NCI-H345 (cell line): ENCODE measurements at places on chromosomes 13 and 19.
A peak's percentile ranks its signal among the peaks of the same experiment; 100 is the strongest.

- no peak for DNase-seq
These were observed 42.4 kb upstream of the FARP1 start for GRCh38 chr13:98100481-98100880.

- DNase-seq: no peak
These were observed 58.3 kb downstream of the FAM124A start for GRCh38 chr13:51280379-51280940.

DNA sequence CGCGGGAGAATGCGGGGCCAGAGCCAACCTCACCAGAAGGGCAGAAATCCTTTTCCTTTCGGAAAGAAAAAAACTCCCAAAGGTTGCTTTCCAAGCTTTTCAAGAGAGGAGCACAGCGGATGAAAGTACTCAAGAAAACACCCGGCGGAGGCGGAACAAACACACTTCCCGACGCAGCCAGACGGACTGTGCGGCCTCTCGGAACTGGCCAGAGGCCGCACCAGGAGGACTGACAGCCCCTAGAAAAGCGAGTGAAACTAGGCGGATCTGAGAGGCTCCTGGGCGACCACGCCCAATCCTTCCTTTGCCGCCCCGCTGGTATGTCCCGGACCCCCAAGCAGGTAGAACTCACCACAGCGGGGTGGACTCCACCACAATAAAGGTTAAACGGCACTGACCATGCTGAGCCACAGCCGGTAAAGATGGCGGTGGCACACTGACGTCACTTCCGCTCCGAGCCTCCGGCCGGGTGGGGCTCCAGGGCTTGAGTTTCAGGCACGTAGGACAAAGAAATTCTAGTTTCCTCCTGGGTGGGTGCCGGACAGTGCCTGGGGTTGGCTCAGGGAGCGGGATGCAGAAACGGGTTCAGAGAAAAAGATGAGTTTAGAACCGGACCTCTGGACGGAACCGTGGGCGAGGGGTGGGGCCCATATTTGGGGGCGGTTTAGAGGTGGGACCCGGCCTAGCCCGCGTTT is at the start of gene ZNF562:
TSS of gene ZNF562 (minus strand) at position 438 of the 695 bp plus-strand sequence. CDS start 14,356 bp downstream, outside the sequence.
- DNase-seq: peak; percentile 88

DNA sequence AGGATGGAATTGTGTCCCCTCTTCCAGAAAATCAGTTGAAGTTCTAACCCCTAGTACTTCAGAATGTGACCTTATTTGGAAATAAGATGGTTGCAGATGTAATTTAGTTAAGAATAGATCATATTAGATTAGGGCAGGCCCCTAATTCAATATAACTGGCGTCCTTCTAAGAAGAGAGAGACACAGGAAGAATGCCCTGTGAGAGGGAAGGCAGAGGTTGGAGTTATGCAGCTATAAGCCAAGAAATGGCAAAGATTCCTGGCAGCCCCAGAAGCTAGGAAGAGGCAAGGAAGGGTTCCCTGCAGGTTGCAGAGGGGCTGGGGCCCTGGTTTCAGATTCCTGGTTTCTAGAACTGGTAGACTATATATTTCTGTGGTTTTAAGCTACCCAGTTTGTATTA is 30.0 kb downstream of the HS6ST3 start:
- DNase-seq: no peak

- no peak for DNase-seq
These were observed 82.0 kb downstream of the TEX29 start for GRCh38 chr13:111402441-111402840.

- no peak for DNase-seq
These were observed 3.9 kb upstream of the RCBTB2 start for GRCh38 chr13:48536621-48537250.

GRCh38 chr19:35759697-35760096 is 1.7 kb downstream of the PROSER3 start:
- no peak for DNase-seq

DNA sequence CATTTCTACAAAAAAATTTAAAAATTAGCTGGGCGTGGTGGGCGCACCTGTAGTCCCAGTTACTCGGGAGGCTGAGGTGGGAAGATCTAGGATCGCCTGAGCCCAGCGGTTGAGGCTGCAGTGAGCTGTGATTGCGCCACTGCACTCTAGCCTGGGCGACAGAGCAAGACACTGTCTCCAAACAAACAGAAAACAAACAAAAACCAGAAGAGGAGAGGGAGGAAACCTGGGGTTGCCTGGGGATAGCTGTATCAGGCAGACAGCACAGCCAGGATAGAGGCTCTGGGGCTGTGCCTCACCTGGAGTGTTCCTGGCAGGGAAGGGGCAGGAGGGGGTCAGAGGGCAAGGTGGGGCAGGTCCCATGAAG is 2.6 kb upstream of the POLR2E start:
- no peak for DNase-seq

GRCh38 chr19:46271481-46272197 is 25.2 kb upstream of the HIF3A start:
- DNase-seq: no peak

- peak; percentile 97 for DNase-seq
These were observed 29.7 kb downstream of the NKPD1 start for GRCh38 chr19:45130888-45131615.

GRCh38 chr13:48983331-48983730 is 7.6 kb downstream of the FNDC3A start:
- no peak for DNase-seq

DNA sequence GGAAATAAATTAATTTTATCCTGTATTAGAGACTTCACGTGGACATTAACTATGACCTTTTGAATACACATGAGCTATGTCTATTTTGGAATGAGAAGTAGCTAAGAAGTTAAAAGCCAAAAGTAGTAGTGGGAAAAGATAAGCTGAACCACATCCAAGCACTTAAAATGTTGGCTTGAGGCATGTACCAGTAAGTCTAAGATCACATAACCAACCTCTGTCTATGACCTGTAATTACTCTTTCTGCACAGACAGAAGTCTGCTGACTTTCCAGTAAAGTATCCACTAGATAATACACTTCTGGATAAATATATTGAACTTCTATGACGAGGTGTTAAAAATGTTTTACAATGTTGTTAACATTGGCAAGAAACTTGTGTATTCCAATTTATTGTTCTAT is 68.7 kb downstream of the LIG4 start:
- no peak for DNase-seq

DNA sequence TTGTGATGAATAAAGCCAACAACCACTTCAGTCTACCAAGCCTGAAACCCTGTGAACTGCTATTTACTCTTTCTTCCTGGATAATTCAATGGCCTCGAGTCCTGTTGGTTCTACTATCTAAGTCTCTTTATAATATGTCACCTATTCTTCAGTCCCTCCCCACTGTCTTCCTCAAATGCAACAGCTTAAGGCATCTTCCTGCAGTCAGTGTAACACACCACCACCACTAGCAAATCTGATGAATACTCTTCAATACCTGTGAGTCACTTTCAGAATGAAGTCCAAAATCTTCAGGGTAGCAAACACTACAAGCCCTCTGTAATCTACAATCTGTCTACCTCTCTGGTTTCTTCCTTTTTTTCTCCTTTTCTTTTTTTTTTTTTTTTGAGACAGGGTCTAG is 32.9 kb downstream of the ZDHHC20 start:
- DNase-seq: no peak

- DNase-seq: no peak
These were observed 14.3 kb downstream of the FARP1 start for GRCh38 chr13:98157188-98157587.

DNA sequence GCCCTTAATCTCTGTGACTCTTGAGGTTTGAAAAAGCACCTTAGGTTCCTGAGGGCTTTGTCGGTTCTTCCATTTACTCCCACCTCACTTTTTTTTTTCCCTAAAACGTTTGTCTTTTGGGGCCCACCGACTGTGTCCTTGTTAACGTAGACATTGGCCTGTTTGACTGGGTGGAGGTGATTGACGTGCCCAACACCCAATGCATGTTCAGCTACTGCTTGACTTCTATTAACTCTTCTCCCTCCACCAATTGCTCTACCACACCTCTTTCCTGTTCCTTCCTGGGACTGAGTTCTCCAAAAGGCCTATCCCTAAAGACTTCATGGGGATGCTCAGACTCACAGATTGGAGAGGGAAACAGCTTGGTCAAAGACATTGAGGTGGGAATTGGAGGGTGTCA is 17.3 kb downstream of the CKM start:
- no peak for DNase-seq

- peak; percentile 10 for DNase-seq
These were observed 270.0 kb upstream of the PCDH20 start for GRCh38 chr13:61685682-61686012.

DNA sequence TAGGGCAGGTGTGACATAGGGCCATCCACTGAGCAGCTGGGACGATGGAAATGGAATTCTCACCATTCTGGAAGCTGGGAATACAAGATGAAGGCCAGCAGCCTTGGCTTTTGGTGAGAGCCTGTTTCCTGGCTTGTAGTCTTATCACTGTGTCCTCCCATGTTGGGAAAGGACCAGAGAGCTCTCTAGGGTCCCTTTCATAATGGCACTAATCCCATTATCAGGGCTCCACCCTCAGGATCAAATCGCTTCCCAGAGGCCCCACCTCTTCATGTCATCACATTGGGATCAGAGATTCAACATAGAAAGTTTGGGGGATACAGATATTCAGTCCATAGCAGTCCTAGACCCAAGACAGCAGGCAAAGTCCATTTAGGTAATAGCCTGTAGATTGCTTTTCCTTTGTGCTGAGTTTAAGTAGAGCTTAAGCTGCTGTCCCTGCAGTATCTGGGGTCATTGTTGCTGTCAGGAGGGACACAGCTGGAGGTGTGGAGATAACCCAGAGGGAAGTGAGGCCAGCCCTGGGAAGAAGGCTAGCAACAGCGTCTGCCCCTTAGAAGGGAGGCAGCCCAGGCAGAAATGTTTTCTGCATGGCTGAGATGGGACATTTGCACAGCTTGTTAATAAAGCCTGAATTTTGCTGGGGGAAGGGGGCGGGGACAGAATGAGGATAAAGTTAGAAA is 136.5 kb upstream of the GPR12 start:
- no peak for DNase-seq

- no peak for DNase-seq
These were observed 5.2 kb downstream of the POLRMT start for GRCh38 chr19:628168-628567.

- no peak for DNase-seq
These were observed 4.4 kb upstream of the TBXA2R start for GRCh38 chr19:3610745-3611717.

- no peak for DNase-seq
These were observed 5.0 kb upstream of the JUNB start for GRCh38 chr19:12786141-12786870.

DNA sequence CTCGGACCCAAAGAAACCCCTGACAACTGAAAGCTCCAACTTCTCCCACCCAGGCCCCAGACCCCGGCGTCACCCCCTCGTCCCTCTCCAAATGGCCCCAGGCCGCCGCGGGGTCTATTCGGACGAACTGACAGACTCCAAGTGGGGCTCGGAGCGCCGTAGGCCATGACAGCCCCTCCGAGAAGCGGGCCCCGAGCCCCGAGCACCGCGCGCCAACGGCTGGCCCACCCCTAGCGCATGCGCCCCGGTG is 360 bp downstream of the DDX39A start:
- DNase-seq: no peak

- no peak for DNase-seq
These were observed 10.9 kb downstream of the POLR2E start for GRCh38 chr19:1084024-1084868.
